ENCODE measurements at places on chromosomes 1 and 21.

GRCh38 chr1:245169376-245169775, 14.6 kb downstream of the KIF26B start:
- DNase-seq, result no peak

GRCh38 chr1:37947364-37947763, 511 bp upstream of the INPP5B start:
- no peak for DNase-seq

DNA sequence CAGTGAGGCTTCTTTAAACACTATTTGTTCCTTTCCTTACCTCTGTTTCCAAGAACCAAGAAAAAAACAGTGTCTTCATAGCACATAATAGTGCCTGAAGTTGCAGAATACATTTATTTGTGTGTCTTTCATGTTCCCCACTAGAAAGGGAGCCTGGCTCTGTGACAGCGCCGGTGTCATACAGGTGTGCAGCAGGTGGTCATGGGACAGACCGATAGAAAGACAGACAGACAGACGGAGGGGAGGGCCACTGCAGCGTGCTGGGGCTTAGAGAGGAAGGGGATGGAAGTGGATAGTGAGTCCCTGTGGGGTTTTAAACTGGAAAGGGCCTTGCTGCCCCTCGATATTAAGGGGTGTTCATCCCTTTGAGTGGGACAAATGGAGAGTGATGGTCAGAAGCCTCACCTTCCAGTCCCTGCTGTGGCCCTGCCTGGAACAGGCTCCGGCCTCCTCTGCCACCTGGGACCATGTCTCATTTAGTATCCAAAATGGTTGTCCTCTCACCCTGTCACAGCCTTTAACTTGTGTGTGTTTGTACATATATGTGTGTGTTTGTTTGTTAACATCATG, 152.9 kb downstream of the PGBD5 start:
- DNase-seq, result no peak

GRCh38 chr1:23371987-23372880, 2.6 kb upstream of the ZNF436 start:
- no peak for DNase-seq

GRCh38 chr1:98387701-98388100, 273.8 kb upstream of the SNX7 start:
- no peak for DNase-seq

DNA sequence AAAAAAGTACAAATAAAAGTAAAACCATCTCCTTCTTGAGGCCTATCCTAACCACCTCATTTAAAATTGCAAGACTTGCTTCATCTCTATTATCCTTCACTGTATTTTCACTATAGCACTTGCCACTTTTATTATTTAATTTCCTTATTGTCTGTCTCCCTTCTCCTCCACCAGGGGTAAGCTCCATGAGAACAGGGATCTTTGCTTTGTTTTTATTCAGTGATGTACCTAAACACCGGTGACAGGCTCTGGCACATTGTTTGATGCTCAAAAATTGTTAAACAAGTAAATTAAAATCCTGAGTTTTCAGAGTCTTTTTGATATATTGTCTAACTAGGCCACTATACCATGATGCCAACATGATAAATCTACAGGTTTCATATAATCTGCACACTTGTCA, 17.2 kb upstream of the SPEN start:
- DNase-seq, result no peak

DNA sequence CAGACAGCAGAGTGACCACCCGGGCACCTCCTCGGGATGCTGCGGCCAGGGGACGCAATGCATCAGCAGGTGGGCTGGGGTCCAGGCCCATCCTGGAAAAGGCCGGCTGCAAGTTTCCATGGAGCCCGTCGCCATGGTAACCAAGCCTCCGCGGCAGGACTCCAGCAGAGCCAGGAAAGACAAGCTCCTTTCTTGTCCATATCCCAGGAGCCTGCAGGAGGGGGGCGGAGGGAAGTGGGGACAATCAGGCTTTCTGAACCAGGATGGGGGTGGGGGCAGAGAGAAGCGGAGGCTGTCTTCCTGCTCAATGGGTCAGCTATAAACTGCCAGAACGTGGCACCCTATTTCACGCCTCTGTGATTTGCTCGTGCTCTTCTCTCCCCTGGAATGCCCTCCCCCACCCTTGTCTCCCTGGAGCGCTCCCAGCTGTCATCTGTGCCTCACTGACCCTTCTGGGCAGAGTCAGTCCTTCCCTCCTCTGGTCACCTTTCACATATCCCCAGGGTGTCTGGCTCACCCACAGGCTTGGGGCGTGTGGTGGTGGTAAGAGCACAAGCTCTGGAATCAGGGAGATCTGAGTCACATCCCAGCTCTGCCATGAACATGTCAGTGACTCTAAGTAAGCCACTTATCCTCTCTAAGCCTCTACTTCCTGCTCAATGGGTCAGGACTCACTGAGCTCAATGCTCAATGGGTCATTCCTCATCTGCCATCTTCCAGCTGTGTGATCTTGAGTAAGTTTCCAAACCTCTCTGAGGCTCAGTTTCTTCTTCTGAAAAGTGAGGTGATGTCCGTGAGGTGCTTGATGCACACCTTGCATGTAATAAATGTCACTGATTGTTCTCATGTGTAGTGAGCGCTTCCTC, 58.9 kb upstream of the LAPTM5 start:
- DNase-seq, result no peak

Data from SW 1271 (cell line).